ENCODE measurements at places on chromosomes 12 and 14.

- no peak for DNase-seq
These were observed 133.6 kb downstream of the ZFP36L1 start for GRCh38 chr14:68658943-68659931.

DNA sequence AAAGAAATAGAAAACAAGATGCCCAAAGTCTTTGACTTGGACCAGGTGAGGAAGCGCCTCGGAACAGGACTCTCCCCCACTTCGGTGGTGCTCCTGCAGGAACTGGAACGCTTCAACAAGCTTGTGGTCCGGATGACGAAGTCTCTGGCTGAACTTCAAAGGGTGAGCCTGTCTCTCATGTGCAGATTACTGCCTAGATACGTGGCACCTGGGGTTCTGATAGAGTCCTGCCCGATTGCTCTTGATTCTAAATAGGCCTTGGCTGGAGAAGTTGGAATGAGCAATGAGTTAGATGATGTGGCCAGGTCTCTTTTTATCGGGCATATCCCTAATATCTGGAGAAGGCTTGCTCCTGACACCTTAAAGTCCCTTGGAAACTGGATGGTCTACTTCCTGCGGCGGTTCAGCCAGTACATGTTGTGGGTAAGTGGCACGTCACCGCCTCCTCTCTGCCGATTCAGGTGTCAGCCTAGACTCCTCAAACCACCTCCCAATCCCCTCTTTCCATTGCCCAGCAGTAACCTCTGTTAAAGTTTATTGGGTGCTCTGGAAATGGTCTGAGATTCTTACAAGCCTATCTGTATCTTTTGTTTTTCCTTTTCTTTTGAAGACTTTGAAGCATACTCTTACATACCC lies 40.8 kb downstream of the CCDC92 start:
- no peak for DNase-seq

GRCh38 chr12:31803306-31804184 lies 74.7 kb upstream of the AMN1 start:
- no peak for DNase-seq

DNA sequence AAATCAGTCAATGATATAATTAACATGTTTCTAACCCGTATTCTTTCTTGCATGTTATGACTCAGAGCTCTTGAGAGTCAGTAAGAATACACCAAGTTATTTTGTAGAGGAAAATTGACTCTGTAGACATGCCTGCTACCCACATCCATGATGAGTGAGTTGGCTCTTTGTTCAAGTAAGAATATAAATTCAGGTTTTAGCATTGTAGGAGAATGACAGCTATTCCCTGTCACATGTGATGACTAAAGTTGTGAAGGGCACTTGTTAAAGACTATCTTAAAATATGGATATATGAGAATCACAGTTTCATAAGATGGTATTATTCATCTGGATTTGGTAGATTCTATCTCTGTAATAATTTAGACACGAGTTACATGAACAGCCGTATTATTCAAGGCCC lies 209.1 kb downstream of the CCDC59 start:
- no peak for DNase-seq

GRCh38 chr14:97413966-97414717 lies 617.0 kb downstream of the VRK1 start:
- DNase-seq: no peak

GRCh38 chr12:4197922-4198763 lies 75.4 kb upstream of the CCND2 start:
- DNase-seq: no peak

GRCh38 chr14:96039633-96040311 lies 610 bp downstream of the C14orf132 start:
- DNase-seq: no peak

- DNase-seq: no peak
These were observed 1.8 kb upstream of the IAPP start for GRCh38 chr12:21370845-21371449.

DNA sequence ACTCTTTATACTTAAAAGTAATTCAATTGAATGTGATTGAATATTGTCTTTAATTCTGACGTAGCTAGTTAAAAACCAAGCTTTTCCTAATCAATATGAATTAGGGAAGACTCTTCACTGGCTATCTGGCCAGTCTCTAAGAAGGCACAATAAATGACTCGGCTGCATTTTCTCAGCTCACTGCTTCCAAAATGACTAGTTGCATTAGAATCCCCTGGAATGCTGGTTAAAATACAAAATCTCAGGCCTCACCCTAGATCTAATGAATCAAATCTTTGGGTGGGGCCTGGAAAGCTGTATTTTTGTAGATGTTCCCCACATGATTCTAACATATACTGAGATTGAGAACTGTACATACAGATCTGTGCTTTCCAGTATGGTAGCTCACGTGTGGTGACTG lies 242.1 kb downstream of the CHST11 start:
- no peak for DNase-seq

- no peak for DNase-seq
These were observed 17.5 kb downstream of the CINP start for GRCh38 chr14:102345232-102345631.

GRCh38 chr14:80663541-80663940 lies 278.0 kb downstream of the CEP128 start:
- DNase-seq: no peak

GRCh38 chr14:85142982-85143381 lies 387.0 kb upstream of the FLRT2 start:
- DNase-seq: no peak

GRCh38 chr14:30243805-30244204 lies 315.2 kb upstream of the G2E3 start:
- no peak for DNase-seq

- DNase-seq: no peak
These were observed 317.6 kb downstream of the NELL2 start for GRCh38 chr12:44558340-44559100.

GRCh38 chr12:49347311-49348193 lies 864 bp downstream of the DNAJC22 start:
- no peak for DNase-seq

- DNase-seq: no peak
These were observed 48.5 kb upstream of the OVCH1 start for GRCh38 chr12:29546000-29546399.

GRCh38 chr14:50027816-50028215 lies 88.6 kb downstream of the VCPKMT start:
- DNase-seq: no peak

- no peak for DNase-seq
These were observed 6.3 kb upstream of the ITGB7 start for GRCh38 chr12:53213348-53213747.

DNA sequence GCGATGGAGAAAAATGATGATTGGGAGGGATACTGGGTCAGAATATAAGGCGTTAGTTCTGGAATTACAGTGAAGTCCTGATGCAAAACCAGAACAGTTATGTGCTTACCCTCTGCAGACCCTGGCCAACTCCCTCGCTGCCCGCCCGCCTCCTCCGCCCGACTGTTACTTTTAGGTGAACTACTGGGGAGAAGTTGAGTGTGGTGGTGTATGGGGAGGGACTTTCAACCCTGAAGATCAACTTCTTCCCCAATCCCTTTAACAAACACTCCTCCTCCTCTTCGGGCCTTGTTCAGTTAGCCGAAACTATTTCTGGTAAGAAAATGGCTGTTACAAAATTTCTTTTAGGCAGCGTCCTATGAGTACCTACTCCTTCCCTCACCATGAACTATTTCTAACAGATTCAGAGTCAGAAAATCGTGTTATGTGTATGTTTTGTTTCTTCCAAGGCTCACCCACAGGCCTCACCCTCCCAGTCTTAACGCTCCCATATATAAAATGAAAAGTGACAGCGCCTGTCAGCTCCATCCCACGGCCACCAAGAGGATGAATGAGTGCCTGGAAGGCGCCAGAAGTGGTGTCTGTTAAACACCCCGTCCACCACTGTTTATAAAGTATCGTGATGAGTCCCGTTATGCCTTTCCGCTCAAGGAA lies 1.3 kb downstream of the FBXO33 start:
- no peak for DNase-seq

GRCh38 chr14:49953196-49953595 lies 60.3 kb downstream of the ARF6 start:
- no peak for DNase-seq

DNA sequence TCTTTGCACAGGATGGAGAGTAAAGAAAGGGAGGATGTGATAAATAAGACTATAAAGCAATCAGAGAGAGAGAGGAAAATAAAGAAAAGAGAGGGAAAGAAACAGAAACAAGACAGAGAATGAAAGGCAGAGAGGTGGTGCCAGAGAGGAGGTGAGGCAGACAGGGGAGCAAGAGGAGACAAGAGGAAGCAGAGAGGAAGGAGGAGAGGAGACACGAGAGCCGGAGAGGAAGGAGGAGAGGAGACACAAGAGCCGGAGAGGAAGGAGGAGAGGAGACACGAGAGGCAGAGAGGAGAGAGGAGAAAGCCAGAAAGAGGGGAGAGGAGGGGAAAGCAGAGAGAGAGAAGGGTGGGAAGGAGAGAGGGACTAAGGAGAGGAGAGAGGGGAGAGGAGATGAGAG lies 125.2 kb downstream of the PAPOLA start:
- no peak for DNase-seq

DNA sequence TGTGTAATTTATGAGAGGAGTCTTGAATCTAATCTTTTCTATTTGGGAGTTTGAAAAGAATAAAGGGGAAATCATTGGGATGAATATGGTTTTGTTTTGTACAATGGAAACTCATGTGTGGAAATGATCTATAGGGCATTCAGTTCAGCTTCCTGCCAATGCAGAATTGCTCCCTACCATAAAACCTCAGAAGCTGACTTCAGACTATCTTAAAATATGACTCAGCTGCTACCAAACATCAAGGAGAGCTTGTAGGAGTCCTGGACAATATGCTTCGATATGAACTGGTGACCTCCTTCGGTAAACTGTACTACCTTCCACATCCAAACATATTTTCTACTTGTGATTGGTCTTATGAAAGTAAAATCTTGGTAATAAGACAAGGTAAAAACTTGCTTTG lies 160.6 kb downstream of the CAPZA3 start:
- no peak for DNase-seq

DNA sequence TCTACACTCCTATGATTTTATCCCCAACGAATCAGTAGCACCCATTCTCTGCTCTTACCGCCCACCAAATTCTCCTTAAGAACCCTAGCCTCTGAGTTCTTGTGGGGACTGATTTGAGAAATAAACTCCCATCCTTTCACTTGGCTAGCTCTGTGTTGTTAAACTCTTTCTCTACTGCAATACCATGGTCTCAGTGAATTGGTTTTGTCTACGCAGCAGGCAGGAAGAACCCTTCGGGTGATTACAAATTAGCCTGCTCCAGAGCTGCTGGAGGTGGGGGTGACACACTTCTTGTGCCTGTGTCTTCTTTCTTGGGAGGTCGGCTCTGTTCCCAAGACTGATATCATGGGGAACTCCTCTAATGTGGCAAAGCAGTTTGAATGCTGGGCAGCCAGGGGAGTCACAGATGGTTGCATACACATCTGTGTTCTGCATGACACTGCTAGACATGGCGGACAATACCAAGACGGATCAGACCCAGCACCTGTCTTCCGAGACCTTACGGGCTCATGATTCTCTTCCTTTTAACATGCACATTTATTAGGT lies 1.6 kb upstream of the C1S start:
- no peak for DNase-seq

GRCh38 chr12:48063530-48063929 lies 42.3 kb downstream of the SENP1 start:
- DNase-seq: no peak

DNA sequence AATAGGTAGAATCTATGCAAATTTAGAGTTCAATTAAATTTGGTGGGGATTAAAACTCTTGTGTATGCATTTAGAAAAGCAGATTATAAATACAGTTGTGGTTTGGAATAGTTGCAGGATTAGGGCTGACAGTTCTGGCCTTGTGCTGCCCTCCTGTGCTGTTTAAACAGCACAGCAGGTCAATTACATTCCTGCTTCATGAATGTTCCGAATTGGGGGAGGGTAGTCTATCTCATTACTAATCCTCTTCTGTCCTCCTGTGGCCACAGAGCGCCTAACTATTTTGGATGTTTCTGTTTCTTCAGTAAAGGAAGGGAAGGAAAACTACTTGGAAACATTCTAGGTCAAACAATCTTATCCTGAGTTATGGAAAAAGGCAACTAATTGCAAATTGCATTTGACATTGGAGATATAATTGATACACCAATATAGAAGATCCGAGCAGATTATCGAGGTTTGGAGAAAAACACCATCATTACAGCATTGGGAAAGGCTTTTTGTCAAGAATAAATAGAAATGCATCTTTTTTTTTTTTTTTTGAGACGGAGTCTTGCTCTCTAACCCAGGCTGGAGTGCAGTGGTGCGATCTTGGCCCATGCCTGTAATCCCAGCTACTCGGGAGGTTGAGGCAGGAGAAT lies 8.7 kb upstream of the GPR19 start:
- DNase-seq: peak; percentile 86

All from amniotic stem cell (primary cell).